ENCODE measurements at places on chromosomes 6 and 20. TPM values are rescaled to one million over a fixed set of nuclear protein-coding genes. Genes with fewer than 3 reads are reported as not detected.

Gene MRPS18B
- 100 TPM for total RNA-seq

Gene HLA-DRA
- 2.2 TPM for total RNA-seq

Gene NKX2-4
- total RNA-seq = not detected

Gene GRM1
- total RNA-seq = not detected

Gene SLC32A1
- total RNA-seq = not detected

Gene SLA2
- 33.7 TPM for total RNA-seq

Gene LY6G6C
- total RNA-seq = not detected

Gene PRPH2
- not detected for total RNA-seq

Gene HBS1L
- total RNA-seq = 147 TPM

Gene SAPCD1
- 21.3 TPM for total RNA-seq

Gene PRPF6
- 82.7 TPM for total RNA-seq

Gene IP6K3
- not detected for total RNA-seq

Gene RAB44
- total RNA-seq = 0.07 TPM

Gene SULF2
- total RNA-seq = 1.4 TPM

Gene CDKN1A
- total RNA-seq = 146 TPM

Gene BPIFB2
- not detected for total RNA-seq

All from activated naive CD4-positive, alpha-beta T cell treated with anti-CD3 and anti-CD28 coated beads, Interleukin-2, amount 50 U/mL, for 72 hours (primary cell).